Endothelial cell of umbilical vein (primary cell): ENCODE measurements at places on chromosomes 3 and 15. TPM values are rescaled to one million over a fixed set of nuclear protein-coding genes. Genes with fewer than 3 reads are reported as not detected.

DNA sequence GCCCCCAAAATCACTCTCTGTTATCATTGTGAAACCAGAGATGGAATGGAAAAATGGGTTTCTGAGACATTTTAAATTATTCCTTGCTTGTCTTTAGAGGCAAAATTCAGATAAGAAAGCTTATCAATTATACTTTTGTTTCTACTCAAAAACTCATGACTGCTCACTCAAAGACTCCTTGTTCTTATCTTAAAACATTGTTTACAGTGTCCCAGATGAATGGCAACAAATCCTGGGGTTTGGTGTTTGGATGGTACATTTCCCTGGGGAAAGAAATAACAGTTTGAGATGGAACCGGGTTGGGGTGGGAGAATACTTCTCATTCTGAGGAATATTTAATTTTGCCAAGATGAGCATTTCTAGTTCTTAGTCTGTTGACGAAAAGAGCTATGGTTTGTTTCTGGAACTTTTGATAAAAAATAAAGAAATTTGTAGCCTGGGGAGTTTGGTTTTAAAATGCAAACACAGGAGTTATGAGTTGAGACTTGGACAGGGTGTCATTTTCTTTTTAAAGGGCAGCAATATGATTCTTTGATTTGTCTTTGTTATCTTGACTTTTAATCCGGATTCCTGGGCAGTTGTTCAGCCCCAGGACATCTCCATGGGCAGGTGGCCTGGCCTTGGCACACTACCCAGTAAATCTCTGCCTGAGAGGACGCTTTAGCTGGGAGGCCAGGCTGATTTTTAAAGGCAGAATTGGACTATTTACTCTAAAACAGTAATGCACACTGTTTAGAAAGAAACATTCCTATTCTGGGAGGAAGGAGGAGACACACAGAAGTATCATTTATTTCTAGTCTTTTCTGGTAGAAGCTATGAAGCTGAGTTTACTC, 32.4 kb downstream of the BTD start:
- peak; percentile 34 for DNase-seq

DNA sequence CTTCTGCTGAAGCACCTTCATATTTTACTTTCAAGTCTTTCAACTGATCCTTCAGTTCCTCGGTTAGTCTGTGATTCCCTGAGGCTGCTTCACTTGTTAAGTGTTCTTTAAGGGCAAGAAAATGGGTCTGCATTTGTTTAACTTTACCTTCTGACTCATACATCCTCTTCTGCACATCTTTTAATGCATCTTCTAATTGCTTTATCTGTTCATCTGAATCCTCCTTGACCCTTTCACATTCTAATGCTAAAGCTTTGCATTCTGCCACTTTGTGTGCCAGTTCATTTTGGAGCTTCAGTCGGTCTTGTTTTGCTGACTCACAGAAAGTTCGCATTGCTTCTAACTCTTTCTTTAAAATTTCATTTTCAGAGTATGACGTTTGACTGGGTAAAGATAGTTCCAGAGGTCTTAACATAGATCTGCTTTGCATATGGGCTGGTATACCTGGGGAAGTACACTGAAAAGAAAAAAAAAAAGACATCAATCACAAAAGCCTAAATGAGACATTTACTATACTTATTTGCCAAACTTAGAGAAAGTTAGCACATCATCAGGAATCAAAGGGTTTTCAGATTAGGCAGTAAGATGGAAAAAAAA, 94.3 kb downstream of the UACA start:
- DNase-seq = no peak

GRCh38 chr3:26369133-26369532, 253.4 kb upstream of the LRRC3B start:
- no peak for DNase-seq

DNA sequence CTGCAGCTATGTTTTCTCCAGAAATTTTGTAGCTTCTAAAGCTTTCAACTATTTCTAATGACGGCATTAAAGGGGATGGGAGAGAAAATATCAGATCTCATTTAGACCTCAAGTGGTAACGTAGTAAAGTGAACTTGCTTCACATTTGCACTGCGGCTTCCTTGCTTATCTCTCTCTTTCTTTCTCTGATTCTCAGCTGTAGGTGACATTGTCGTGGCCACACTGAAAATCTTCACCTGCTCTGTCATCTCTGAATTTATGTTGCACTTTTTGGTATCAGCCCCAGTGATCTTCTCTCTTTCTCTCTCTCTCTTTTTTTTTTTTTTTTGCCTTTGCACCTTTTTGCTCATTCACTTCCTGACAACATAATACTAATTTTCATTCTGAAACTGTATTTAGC, 254.1 kb upstream of the SATB1 start:
- no peak for DNase-seq

DNA sequence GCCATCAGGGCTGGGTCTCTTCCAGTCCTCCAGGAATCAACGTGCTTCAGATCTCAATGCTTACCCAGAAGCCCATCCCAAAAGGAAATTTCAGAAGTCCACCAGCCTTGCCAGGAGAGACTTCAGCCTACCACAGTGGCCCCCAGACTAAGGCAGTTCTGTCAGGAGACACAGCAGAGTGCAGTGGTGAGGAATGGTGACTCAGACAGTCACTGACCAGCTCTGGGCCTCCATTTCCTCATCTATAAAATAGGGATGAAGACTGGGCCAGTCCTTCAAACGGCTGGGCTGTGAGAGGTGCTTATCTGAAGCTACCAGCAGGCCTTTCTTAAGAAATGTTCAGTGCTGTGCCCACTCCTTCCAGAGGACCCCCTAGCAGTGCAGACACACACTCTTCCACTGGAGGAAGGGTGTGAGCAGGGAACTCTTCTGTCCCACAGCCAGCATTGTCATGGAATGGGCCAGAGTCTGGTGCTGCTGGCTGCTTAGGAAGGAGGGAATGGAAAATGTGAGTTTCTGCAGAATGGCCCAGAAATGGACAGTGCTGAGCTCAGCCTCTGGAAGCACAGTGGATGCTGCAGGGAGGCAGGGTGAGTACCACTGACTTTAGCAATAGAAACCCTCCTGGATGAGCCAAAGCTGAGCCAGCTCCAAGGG, 41.6 kb upstream of the DUSP7 start:
- DNase-seq = no peak

DNA sequence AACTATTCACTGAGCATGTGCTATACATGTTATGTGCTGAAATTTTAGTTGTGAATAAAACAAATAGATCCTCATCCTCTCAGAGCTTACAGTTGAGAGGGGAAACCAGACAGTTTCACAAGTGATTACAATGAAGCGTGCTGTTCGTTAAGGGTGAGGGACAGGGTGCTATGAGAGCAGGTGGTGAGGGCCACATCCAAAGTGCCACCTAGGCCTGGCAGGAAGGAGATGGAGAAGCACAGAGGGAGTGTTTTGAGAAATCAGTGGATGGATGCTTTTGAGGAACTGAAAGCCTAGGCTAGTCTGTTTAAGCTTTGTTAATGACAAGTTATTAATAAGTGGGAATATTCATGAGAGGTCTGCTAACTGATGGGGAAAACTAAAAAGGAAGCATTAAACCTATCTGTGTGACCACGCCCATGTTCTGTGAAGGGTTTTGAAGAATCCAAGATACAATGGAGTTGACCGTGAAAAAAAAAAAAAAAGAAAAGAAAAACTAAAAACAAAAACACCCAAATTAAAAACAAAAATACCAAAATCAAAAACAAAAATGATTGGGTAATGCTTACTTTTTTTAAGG, 7.3 kb downstream of the MCTP2 start:
- no peak for DNase-seq

DNA sequence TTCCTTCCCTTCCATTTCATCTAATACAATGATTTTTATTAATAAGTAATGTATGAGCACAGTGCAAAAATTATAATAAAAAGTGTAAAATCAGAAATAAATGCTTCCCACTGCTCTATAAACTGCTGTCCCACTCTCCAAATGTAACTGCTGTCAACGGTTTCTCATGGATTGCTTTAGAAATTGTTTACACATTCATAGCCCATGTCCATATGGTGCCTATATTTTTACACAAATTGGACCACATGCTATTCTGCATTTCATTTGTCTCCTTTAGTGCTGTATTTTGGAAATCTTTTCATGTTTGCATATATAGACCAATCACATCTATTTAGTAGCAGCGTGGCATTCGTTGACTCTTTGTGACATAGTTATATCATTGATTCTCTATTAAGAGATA, 164.7 kb upstream of the SLCO3A1 start:
- no peak for DNase-seq

- peak; percentile 69 for DNase-seq
Measured at GRCh38 chr15:63896336-63897115, 62.8 kb upstream of the HERC1 start.

- DNase-seq = no peak
Measured at GRCh38 chr3:152291649-152292066, 22.9 kb downstream of the MBNL1 start.

GRCh38 chr15:35142578-35142977, 57.5 kb upstream of the NANOGP8 start:
- no peak for DNase-seq

DNA sequence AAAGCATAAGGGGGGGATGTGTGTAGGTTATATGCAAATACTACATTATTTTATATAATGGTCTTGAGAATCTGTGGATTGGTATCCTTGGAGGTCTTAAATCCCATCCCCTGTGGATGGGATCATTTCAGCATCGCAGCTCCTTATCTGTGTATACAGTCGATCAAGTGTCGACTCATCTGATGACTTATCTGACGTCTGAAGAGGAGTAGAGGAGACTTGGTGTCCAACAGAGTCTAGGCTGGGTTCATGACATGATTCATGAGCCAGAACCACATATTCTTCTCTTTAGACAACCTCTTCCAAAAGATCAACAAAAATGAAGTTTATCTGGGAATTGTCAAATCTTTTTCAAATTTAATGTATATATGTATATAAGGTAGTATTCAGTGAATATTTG, 220.7 kb downstream of the NR2F2 start:
- no peak for DNase-seq

GRCh38 chr3:197567904-197568681, 12.3 kb upstream of the BDH1 start:
- no peak for DNase-seq

DNA sequence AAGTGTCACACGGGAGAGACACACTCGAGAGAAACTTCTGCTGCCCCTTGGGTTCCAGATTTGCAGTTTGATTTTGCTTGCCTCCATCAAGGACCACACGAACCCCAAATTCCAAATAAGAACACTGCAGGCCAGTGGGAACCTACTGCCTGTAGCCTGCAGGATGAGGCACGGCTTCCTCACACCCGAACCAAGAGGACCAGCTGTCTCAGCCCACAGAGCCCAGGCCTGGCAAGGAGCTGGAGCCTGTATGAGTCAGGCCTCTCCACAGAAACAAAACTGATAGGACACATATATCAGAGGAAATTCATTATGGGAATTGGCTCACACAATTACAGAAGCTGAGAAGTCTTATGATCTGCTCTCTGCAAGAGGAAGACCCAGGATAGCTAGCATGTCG, 188.1 kb upstream of the NSMCE3 start:
- no peak for DNase-seq

GRCh38 chr15:84761607-84762131, 13.3 kb downstream of the ZNF592 start:
- DNase-seq = peak; percentile 53

DNA sequence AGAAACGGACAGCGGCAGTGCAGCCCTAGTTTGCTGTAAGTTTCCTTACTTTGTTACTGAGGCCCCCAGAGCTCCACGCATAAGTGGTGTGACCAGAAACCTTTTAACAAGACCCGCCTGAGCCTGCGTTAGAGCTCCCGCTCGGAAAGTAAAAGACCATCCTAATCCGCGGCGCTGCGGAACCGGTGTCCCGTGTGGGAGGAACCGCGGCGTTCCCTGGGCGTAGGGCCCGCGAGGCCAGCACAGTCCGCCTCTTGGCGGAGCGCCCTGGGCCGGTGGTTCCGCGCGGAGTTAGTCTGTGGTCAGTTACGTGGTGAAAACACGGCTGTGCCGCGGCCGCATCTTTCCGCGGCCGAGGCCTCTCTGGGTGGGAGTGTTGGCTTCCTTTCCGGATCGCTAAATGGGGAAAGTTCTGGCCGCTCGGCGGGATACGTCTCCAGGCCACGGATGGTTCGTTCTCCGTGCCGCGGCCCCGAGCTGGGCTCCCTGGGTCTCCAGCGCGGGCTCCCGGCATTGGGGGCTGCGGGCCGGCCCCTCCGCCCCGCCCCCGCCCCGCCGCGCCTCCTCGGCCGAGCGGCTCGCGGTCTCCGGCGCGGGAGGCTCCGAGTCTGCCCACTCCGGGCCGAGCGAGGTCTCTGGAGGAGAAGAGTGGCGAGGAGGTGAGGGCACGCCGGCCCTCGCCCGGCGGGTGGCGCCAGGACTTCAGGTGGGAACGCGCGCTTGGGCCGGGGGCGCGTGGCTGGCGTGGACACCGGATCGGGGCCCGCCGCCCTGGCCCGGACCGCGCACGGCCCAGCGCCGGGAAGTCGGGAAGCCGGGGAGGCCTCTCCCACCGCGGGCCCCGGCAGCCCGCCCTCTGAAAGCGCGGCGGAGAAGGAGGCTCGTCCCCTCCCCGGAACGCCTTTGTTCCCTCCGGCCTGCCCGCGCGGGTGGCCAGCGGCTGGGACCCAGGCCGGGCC, 754 bp downstream of the B3GNT5 start:
- DNase-seq = peak; percentile 71

GRCh38 chr3:187063286-187064121, 75.8 kb downstream of the RPL39L start:
- no peak for DNase-seq

GRCh38 chr15:101320501-101321052, 25.5 kb upstream of the SNRPA1 start:
- peak; percentile 29 for DNase-seq

GRCh38 chr3:5011555-5012256, 32.5 kb downstream of the BHLHE40 start:
- no peak for DNase-seq

- DNase-seq = no peak
Measured at GRCh38 chr3:58434168-58434504, 504 bp upstream of the PDHB start.

DNA sequence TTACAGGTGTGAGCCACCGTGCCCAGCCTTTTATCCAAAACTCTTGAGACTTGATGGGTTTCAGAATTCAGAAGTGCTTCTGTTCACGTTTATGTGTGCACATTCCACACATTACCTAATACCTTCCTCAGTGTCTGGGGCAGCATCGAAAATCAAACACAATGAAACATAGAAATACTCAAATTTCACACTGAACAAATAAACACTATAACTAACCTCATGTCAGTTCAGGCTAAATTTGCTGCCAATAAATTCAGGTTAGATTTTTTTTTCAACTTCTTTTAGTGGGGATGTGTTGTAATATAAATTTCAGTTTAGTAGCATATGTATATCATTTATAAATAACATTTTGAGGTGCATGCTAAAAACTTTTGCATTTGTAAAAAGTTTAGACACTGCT, 2.8 kb downstream of the EIF2AK4 start:
- no peak for DNase-seq

Gene FEZF2
- polyA plus RNA-seq = not detected in 2 replicates

Gene RBPMS2
- polyA plus RNA-seq = 2.3 TPM in 2 replicates

Gene LIPC
- polyA plus RNA-seq = not detected in 2 replicates

Gene PLA1A
- 0.07 and 0.14 TPM in 2 replicates for polyA plus RNA-seq

Gene CNTN3
- polyA plus RNA-seq = 0.03 and 0.08 TPM in 2 replicates

Gene FAM227B
- 0.92 and 1.5 TPM in 2 replicates for polyA plus RNA-seq

Gene CCDC39
- polyA plus RNA-seq = not detected in 2 replicates

Gene CHRM5
- 0.03 TPM in 1 of 2 replicates, not detected in the other for polyA plus RNA-seq

Gene LMOD3
- not detected in 2 replicates for polyA plus RNA-seq

Gene PLS1
- polyA plus RNA-seq = 0.45 and 0.59 TPM in 2 replicates

Gene P2RY1
- 0.75 and 0.81 TPM in 2 replicates for polyA plus RNA-seq

Gene TMCO5A
- polyA plus RNA-seq = not detected in 2 replicates

Gene ALG1L2
- polyA plus RNA-seq = not detected in 2 replicates
